Stimulated activated CD4-positive, alpha-beta T cell treated with anti-CD3 and anti-CD28 coated beads, Interleukin-1b, Interleukin-23, amount 100 ng/mL, for 1 hour (primary cell): ENCODE measurements at places on chromosomes 7 and 10.

GRCh38 chr7:132656846-132657776 lies 80.8 kb upstream of the PLXNA4 start:
- DNase-seq = no peak

GRCh38 chr10:52314822-52315552 lies 906 bp downstream of the DKK1 start:
- DNase-seq = no peak

GRCh38 chr7:115754226-115754625 lies 276.3 kb downstream of the TFEC start:
- no peak for DNase-seq

- no peak for DNase-seq
Measured at GRCh38 chr10:131817866-131818509, 82.8 kb upstream of the PPP2R2D start.

DNA sequence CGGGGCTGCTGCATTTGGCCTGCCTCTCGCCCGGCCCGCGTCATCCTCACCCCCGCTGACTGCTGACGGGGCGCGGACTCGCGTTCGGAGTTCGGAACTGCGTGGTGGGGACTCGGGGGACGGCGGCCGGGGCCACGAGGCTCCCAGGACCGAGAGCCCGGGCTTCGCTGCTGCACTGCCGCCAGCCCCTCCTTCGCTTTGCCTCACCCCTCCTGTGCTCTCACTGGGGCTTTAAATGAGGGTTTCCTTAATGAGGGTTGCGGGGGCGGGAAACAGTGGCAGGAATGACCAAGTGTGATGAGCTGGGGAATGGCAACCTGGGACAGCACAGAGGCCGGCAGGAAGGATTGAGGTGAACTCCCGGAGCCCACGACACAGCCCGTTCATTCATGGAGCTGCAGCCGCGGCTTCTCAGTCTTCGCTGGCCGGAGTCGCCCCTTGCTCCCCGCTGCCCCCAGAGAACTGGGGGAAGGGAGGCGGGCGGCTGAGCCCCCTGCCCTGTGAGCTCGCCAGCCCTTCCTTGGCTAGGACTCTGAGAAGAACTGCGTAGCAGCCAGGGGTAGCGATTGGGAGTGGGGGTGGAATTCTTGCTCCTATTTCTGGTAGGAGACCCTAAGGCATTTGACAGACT lies 1.5 kb upstream of the LRRC4 start:
- no peak for DNase-seq

- no peak for DNase-seq
Measured at GRCh38 chr7:99713995-99714570, 20.9 kb downstream of the CYP3A7 start.

GRCh38 chr7:8305104-8305503 lies 43.1 kb upstream of the ICA1 start:
- DNase-seq = no peak

- DNase-seq = no peak
Measured at GRCh38 chr10:123109466-123109865, 26.3 kb upstream of the HMX3 start.

- DNase-seq = no peak
Measured at GRCh38 chr7:103689255-103689654, 243.2 kb upstream of the SLC26A5 start.

- DNase-seq = no peak
Measured at GRCh38 chr7:137547485-137547884, 204.0 kb upstream of the PTN start.

DNA sequence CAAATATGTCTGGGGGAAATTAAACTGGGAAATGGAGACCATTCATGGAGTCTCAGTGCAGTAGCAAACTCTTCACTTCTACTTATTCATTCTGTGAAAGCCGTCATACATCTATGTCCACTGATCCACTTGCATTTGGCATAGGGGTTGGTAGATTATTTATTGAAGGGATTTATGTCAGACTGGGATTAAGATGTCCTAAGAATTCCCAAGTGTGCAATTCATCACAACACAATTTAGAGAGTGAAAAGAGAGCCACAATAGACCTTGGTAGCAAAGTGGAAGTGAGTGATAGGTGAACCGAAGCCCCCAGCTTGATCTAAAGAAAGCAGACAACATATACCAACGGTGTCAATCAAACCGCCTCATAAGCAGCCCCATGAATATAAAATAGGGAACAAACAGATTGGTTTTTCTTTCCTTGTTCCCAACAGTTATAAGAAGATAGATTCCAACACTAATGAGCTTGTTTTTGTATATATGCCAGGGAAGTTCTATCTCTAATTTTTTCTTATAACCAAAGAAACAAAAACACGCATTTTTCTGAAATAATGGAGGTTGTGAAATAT lies 234.3 kb downstream of the CACNA2D1 start:
- no peak for DNase-seq
